ENCODE measurements at places on chromosomes 12 and 14.

GRCh38 chr14:29648045-29648444 lies 279.6 kb downstream of the PRKD1 start:
- no peak for DNase-seq

DNA sequence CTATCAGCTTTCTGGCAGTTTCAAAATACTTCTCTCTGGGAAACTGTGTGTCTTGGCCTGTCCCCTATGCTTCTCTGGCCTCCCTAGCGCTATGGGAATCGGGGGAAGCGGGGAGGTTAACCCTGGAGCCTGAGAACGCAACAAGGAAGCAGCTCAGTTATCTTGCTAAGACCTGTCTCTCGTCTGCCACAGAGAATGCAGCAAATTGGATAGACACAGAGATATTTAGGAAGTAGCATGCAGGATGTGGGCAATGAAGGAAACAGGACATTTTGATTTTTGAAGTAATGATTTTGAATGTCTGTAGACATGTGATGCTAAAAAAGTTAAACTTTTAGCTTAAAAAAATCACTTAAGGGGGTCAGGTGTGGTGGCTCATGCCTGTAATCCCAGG lies 6.6 kb upstream of the CALCOCO1 start:
- no peak for DNase-seq

- DNase-seq = no peak
Observed at GRCh38 chr14:103839579-103839978, 7.8 kb downstream of the PPP1R13B start.

DNA sequence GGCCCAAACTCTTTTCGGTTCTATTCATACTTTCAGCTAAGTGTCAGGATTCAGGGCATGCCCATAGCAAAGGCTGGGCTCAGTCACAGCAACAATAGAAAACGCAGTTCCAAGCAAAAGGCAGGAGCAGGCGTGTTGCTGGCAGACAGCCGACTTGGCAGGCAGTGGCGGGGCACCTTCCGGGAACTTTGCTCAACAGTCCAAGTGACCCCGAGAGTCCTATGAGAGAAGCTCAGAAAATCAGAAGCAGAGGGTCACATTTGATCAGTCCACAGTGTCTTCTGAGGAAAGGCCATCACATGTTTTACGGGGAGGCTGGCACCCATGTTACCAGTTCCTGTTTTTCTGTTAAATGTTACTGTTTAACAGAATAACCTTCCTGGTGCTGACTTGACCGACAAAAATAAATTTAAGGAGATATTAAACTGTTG lies 115.0 kb downstream of the DACT1 start:
- peak; percentile 46 for DNase-seq

DNA sequence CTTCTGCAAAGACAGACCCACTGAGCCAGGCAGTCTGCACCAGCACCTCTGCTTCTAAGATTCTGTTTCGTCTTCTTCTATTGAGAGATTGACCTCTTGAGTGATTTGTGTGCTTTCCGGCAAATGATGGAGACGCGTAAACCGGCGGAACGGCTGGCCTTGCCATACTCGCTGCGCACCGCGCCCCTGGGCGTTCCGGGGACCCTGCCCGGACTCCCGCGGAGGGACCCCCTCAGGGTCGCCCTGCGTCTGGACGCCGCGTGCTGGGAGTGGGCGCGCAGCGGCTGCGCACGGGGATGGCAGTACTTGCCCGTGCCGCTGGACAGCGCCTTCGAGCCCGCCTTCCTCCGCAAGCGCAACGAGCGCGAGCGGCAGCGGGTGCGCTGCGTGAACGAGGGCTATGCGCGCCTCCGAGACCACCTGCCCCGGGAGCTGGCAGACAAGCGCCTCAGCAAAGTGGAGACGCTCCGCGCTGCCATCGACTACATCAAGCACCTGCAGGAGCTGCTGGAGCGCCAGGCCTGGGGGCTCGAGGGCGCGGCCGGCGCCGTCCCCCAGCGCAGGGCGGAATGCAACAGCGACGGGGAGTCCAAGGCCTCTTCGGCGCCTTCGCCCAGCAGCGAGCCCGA lies 703 bp downstream of the ASCL4 start:
- no peak for DNase-seq

DNA sequence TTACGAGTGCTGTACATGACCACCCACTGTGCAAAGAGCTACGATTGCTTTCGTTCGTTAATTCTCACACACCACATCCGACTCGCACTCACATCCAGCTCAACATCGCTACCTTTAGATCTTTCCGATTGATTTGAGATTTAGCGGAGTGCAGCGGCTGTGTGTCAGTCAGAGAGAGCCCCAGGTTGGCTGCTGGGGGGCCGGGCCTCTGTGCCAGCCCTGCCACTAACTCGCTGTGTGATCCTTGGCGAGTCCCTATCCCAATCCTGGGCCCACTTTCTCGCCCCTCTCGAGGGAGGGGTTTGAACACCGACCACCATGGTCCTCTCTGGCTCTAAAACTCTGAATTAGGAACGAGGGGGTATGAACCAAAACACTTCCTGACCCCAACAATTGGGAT lies 8.6 kb downstream of the DLK1 start:
- DNase-seq = no peak

- no peak for DNase-seq
Observed at GRCh38 chr12:29733060-29733459, 50.7 kb downstream of the TMTC1 start.

DNA sequence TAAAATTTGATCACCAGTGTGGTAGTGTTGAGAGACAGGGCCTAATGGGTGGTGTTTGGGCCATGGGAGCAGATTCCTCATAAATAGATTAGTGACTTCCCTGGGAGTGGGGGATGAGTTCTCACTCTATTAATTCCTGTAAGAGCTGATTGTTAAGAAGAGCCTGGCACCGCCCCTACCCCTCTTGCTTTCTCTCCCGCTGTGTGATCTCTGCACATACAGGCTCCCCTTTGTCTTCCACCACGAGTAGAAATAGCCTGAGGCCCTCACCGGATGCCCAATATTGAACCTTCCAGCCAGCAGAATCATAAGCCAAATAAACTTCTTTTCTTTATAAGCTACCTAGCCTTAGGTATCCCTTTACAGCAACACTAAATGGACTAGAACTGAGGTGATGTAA lies 31.9 kb upstream of the CAND1 start:
- no peak for DNase-seq

DNA sequence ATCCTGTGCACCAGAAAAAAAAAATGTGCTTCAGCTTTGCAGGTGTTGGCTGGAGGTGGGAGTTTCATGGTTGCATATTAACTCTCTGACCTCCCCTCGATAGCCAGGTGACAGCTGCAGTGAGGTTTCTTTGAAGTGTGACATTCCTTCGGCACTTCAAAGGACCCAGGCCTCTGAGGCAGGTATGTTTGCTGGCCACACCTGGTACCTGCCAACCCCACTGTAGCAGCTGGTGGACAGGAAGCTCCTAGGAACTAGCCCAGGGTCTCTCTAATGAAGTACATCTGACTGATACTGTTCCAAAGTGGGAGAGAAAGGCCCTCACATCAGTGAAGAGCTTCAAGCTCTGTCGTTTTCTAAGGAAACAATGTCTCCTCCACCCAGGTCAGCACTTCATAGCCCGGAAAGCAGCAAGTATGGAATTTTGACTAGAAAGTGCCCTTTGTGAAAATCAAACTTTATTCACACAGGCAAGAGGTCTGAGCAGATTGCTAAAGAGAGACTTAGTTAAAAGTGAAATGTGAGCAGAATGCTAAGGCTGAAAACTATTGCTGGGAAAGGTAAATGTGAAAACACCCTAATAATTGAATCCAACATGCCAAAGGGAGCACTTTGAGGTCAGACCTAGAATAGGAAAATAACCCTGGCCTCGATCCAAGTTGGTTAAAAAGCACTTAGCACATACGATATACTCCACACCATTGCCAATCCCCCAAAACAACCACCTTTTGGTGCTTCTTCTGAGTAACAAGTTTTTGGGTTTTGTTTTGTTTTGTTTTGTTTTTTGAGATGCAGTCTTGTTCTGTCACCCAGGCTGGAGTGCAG lies 71.3 kb downstream of the PHLDA1 start:
- DNase-seq = no peak

GRCh38 chr12:56084958-56085543 lies 5.1 kb downstream of the ERBB3 start:
- no peak for DNase-seq

DNA sequence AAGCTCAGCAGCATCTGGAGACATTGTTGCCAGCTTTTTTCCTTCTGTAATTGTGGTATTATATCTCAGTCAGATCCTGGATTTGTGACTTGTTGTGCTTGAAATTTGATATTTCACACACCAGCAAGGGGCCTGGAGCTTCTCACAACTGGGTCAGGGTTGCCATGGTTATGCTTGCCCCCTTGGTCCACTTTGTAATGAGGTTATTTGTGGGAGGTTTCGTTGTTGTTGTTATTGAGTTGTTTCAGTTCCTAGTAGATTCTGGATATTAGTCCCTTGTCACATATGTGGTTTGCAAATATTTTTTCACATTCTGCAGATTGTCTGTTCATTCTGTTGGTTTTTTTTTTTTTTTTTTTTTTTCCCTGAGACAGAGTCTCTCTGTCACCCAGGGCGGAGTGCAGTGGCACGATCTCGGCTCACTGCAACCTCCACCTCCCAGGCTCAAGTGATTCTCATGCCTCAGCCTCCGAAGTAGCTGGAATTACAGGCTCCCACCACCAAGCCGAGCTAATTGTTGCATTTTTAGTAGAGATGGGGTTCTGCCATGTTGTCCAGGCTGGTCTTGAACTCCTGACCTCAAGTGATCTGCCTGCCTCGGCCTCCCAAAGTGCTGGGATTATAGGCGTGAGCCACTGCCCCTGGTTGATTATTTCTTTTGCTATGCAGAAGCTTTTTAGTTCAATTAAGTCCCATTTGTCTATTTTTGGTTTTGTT lies 80.6 kb upstream of the ETV6 start:
- no peak for DNase-seq

DNA sequence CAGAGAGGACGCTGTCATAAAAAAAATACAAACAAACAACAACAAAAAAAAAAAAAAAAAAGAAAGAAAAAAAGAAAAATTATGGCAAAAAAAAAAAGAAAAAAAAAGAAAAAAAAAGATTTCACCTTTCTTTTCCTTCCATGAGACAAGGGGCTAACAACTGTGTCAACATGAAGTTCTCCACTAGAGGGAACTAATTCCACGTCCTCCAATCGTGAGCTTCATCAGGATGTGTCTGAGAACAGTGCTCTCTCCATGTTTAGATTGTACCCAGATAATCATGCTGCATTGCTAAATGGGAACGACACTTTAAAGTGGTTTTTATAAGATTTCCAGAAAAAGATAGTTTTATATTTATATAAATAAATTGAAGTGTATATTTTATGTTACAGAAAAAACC lies 96.2 kb upstream of the PTPRB start:
- DNase-seq = peak; percentile 62

GRCh38 chr12:111363578-111363977 lies 5.3 kb downstream of the PHETA1 start:
- peak; percentile 26 for DNase-seq

GRCh38 chr12:6430124-6430989 lies 14.4 kb upstream of the CD27 start:
- DNase-seq = peak; percentile 99

DNA sequence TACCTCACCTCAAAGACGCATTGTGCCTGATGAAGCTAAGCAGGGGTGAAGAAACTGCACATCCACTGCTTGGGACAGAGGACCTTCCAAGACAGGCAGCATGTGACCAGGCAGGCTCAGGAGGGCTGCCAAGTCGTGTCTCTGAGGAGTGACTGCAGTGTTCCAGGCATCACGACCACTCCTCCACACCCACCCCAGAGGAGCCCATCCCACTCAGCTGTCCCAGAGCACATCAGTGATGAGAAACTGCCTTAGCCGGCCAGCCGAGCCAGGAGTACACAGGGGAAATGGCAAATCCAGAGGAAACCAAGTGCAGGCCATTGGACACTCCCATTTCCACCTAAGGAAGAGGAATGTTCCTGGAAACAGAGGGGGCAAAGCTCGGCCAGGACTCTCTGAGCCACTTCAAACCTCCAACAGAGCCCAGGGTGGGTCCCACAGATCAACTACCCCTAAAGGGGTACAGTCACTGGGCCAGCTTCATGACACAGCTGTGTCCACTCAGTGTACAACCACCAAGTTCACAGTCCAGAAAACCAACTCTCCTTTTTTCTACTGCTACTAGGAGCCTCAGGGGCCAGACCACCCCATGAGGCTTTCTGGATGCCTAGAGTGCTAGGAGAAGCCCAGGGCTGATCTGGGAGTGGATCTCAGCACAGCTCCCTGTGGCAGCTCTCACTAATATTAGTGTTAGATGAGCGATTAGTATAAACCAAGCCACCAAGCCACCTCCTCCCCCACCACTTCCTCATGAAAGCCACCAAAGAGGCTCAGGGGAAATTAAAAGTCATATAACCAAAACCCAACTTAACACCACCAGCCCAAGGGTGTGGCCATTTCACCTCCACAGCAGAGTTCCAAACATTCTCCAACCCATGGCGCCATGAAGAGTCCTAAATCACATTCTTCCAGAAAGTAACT lies 15.4 kb downstream of the PXN start:
- DNase-seq = peak; percentile 41

GRCh38 chr14:51138404-51139103 lies 43.6 kb upstream of the TRIM9 start:
- no peak for DNase-seq

DNA sequence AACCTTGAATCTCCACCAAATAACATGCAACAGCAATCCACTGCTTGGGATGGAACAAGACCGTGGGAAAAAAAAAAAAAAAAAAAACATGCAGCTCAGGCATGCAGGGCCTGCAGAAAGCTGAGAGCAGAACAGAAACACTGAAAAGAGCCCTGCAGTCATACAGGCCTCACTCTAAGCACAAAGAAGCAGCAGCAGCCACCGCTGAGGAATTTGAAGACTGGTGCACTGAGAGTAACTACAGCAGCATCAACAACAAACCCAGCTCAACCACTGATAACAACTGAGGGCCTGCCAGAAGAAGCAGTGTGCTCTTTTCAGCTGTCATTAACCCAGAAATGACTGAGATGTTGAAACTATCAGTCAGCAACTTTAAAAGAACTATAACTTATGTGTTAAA lies 354.7 kb upstream of the TMTC1 start:
- DNase-seq = no peak

DNA sequence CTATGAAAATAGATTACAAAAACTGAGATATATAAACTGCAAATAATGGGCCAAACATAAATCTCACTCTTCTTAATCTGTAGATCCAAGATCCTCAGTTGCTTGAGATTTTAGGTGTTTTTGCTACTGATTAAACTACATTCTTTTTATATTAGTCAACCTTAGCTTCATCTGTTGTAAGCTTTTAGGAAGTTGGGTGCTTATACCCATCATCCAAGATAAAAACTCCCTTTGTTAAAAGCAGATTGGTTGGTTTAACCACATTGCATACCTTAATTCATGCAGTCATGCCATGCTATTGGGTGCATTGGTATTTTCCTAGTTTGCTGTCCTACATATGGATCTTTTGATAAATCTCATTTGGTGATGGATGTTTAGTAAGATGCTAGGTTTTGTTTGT lies 46.2 kb upstream of the DIP2B start:
- no peak for DNase-seq

- no peak for DNase-seq
Observed at GRCh38 chr12:57780284-57780897, 2.2 kb upstream of the TSFM start.

GRCh38 chr12:110458756-110459155 lies 8.6 kb upstream of the ARPC3 start:
- no peak for DNase-seq

- DNase-seq = peak; percentile 47
Observed at GRCh38 chr14:53999061-53999488, 42.5 kb upstream of the BMP4 start.

Data from fibroblast of gingiva (primary cell).